ENCODE measurements at places on chromosomes 13 and 19.

GRCh38 chr13:111275995-111276618 lies 44.3 kb upstream of the TEX29 start:
- DNase-seq, result no peak

- DNase-seq, result peak; percentile 98
Observed at GRCh38 chr19:51546650-51547396, 15.4 kb upstream of the SIGLEC6 start.

DNA sequence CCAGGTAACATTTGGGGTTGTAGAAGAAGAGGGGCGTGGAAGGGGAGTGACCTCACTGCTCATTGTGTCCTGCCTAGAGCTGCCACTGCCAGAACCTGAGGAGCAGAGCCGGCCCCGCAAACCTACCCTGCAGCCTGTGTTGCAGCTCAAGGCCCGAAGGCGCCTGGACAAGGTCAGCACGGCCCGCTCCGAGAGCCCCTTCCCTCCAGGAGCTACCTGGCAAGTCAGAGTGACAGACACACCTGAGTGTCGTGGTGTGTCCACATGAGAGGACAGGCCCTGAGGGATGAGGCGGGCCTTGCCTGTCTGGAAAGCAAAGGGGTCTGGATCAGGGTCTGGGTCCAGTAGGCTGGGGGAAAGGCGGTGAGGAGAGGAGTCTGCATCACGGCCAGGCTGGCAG lies 6.8 kb downstream of the KMT2B start:
- DNase-seq, result no peak

DNA sequence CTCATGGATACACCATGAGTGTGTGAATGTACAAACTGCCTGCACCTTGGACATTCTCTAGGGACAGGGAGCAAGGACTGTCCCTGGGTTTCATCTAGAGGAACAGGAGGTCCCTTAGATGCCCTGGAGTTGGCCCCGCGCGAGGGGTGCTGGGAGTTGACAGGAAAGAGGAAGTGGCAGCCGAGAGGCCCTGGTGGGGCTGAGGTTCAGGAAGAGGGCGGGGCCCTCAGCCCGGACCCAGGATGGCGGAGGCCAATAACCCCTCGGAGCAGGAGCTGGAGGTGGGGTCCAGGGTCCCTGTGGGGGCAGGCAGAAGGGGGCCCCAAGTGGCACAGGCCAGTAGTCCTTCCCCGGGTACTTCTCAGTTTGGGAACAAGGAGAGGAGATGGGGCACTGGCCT lies 6.9 kb downstream of the PKN1 start:
- DNase-seq, result peak; percentile 36

- DNase-seq, result peak; percentile 72
Observed at GRCh38 chr13:27643334-27644132, 21.8 kb downstream of the POLR1D start.

- DNase-seq, result no peak
Observed at GRCh38 chr13:40446365-40446764, 220.1 kb downstream of the FOXO1 start.

DNA sequence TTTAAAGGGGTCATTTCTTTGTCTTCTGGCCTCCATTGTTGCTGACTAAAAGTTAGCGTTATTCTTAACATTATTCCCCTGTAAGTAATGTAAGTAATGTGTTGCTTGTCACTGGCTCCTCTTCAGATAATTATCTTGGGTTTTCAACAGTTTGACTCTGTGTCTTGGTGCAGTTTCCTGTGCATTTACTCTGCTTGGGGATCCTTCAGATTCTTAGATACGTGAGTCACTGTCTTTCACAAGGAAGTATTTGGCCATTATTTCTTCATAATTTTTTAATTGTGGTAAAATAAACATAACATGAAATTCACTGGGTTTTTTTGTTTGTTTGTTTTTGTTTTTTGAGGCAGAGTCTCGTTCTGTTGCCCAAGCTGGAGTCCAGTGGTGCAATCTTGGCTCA lies 13.5 kb upstream of the OR7D2 start:
- DNase-seq, result no peak

DNA sequence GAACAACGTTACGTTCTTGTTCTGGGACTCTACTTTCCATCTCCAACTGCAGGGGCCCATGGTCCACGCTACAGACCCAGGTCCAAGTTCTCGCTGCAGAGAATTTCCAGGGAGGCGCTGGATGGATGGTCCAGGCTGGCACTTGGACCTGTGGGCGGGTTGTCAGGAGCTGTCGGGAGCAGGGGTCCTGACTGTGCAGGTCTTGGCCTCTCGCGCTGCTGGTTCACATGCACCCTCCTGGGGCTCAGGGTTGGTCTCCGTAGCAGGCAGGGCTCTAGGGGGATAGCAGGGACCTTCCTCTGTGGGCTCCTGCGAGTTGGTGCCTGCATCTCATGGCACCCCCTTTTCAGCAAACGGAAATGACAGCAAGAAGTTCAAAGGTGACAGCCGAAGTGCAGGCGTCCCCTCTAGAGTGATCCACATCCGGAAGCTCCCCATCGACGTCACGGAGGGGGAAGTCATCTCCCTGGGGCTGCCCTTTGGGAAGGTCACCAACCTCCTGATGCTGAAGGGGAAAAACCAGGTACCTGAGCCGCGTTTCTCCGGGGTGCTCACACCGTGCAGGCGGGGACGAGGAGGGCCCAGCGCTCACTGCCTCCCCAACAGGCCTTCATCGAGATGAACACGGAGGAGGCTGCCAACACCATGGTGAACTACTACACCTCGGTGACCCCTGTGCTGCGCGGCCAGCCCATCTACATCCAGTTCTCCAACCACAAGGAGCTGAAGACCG lies 6.6 kb downstream of the PTBP1 start:
- DNase-seq, result no peak

- DNase-seq, result no peak
Observed at GRCh38 chr19:57053401-57053800, 66.4 kb upstream of the USP29 start.

DNA sequence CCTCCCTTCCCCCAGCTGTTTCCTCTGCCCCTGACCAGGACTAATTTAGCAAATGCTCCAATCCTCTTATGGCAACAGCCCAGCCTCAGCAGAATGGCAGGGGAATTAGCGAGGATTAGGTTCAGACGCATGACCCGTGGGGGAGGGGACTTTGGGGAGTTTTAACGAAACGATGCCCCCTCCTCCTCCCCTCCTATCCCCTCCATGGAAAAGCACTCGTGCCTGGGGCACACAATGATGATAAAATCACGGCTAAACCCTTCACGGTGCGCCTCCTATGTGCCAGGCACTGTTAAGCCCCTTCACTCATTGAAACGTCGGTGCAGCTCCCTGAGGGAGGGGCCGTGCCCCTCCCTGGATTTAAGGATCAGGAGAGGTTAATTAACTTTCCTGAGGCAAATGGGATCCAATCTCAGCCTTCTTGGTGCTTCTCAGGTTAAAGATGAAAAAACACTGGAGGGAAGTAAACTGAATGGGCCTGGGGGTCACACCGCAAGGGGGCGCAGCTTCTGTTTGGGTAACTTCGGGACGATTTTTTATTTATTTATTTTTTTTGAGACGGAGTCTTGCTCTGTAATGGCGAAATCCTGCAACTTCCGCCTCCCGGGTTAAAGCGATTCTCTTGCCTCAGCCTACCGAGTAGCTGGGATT lies 10.1 kb upstream of the TPRX2 start:
- DNase-seq, result no peak

DNA sequence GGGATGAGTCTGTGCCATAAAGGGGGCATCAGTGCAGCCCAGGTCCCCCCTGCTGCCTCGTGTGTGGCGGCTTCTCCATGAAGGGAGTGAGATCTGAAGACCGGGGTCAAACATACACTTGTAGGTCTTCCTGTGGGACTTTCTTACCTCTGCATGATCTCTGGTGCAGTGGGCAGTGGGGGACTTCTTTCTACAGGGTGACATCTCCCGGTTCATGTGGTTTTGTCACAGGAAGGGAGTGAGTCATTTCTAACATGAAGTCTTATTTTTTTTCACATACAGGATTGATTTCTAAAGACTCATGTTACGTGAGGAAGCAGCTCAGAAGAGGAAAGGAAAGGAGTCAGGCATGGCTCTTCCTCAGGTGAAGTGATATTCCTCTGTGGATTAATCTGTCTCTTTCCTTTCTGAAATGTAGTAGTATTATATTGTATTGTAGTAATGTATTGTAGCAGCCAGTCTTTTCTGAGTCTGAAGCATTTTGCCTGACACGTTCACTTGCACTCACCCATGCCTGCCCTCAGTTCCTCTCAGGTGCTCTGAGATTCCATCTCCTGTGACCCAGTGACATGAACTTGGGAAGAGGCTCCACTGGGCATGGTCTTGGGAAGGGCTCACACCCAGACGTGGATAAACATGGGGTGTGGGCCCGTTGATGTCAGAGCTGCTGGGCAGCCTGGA lies 15.7 kb downstream of the ZNF808 start:
- DNase-seq, result no peak

DNA sequence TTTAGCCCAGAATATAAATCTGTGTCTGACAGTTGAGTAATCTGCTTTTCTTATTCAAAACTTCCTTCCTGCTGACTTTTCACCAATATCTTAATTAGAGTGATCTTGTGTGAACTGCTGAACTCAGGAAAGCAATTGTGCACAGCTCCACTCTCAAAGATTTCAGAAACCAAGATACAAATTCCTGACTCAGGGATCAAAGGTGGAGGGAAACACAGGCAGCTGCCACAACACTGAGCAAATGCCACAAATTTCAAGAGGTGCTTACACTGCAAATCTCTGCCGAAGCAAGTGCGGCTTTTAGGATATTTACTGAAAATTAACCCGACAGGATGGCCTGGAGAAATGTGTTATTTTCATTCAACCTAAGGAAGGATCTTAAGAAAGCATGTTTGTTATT lies 111.4 kb downstream of the STOML3 start:
- DNase-seq, result no peak

DNA sequence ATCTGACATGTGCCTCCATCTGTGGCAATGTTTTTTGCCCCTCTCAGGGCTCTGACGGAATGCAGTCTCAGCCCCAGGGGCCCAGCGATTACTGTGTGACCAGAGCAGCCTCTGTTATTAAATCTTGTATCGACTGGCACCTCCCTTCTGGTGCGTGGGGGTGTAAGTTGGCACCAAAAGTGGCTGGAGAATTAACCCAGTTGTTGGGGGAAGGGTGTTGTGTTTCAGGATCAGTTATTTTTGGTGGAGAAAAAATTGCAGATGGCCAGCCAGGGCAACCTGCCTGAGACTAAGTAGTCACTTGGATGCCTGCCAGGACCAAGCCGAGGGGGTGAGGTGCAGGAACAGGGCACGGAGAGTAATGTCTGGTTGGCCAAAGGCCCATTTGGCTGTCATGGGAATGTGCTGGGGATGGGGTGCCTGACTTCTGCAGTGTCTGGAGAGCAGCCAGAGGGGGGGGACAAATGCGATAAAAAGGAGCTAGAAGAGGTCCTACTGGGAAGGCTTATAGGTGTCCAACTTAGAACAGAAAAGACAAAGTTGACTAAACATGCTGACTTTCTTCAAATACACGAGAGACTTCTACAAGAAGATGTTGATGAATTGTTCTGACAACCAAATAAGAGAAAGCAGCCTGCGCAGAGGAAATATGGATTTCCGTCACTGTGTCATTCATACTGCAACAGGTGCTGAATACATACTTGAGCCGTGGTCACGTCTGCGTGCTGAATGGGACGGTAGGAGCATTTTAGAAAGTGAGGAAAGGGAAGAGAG lies 69.8 kb downstream of the SIAH3 start:
- no peak for DNase-seq

DNA sequence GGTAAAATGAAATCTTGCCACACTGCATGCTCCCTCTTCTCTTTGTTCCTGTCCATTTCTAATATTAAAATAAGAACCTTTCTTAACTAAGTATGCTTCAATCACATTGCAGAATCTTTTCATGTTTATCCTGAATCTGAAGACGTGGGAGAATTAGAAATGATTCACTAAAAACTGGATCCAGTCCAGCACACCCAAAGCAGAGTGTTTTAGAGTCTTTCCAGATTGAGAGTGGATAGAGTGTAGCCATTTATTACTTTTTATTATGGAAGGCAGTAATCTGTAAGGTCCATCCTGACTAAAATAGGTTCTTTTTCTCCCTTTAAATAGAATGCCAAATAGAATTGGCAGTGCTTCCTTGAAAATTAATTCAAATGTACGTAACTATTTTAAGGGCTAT lies 453.5 kb downstream of the TDRD3 start:
- no peak for DNase-seq

DNA sequence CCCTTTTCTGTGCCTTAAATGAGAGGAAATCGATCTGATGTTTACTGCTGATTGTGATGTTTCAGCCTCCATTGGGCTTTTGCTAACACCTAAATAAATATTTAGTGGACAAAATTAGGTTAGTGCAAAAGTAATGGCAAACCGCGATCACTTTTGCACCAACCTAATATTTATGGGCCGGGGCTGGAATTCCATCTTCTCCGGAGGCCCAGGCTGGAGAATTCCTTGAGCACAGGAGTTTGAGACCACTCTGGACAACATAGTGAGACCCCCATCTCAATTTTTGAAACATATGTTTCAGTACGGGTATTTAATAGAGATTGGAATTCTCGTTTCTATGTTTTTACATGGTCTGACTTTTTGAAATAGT lies 603 bp downstream of the ZNF880 start:
- DNase-seq, result no peak

GRCh38 chr13:90492872-90493271 lies 854.6 kb upstream of the MIR17HG start:
- no peak for DNase-seq

DNA sequence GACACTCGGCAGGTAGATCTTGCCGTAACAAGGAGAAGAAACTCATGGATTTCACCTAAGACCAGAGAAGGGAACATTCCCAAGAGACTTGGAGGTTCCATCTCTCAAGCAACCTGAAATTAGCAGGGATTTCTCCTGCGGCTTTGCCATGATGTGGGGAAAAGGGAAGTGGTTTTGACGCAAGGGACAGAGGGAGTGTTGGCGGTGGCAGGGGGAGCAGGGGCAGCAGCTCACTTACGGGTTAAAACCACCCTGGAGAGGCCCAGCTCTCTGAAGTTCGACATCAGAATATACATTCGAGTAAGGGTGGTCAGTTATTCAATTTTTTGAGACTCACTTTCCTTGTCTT lies 76.1 kb upstream of the POMP start:
- DNase-seq, result no peak

GRCh38 chr19:41920882-41921576 lies 7.2 kb downstream of the ERFL start:
- no peak for DNase-seq

GRCh38 chr19:34403784-34404108 lies 453 bp upstream of the PDCD2L start:
- DNase-seq, result no peak

- no peak for DNase-seq
Observed at GRCh38 chr13:79267560-79267959, 138.5 kb downstream of the RBM26 start.

GRCh38 chr13:33761740-33762139 lies 56.2 kb upstream of the RFC3 start:
- DNase-seq, result no peak

DNA sequence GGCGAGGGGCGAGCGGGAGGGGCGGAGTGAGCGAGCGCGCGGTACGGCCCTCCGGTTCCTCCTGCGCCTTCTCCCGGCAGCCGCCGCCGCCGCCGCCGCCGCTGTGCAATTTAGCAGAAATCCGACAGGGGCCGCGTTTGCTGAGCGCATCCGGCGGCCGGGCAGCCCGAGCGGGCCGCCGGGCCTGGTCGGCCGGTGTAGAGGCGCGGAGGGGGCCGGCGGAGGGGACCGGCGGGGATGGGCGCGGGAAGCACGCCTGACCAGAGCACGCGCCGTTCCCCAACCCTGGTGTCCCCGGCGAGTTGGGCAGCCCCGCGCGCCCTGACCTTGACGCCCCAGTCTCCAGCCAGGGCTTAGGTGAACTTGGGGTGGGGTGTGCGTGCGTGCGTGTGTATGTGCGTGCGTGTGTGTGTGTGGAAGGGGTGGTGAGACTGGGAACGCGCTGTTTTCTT lies 144.5 kb upstream of the ZNF536 start:
- no peak for DNase-seq
